AG04450 (cell line): ENCODE measurements at places on chromosomes 7 and 10. TPM values are rescaled to one million over a fixed set of nuclear protein-coding genes. Genes with fewer than 3 reads are reported as not detected.
A peak's percentile ranks its signal among the peaks of the same experiment; 100 is the strongest.

CFAP70 gene
- polyA plus RNA-seq = 0.16 and 0.24 TPM in 2 replicates

STEAP4 gene
- polyA plus RNA-seq = not detected in 2 replicates

GRCh38 chr10:10831085-10831484 is 186.6 kb upstream of the CELF2 start:
- peak; percentile 30 for DNase-seq

- DNase-seq = no peak
These were observed 608.0 kb downstream of the DNAJB6 start for GRCh38 chr7:157944734-157945291.

- DNase-seq = no peak
These were observed 3.1 kb upstream of the MACC1 start for GRCh38 chr7:20220293-20220761.

DNA sequence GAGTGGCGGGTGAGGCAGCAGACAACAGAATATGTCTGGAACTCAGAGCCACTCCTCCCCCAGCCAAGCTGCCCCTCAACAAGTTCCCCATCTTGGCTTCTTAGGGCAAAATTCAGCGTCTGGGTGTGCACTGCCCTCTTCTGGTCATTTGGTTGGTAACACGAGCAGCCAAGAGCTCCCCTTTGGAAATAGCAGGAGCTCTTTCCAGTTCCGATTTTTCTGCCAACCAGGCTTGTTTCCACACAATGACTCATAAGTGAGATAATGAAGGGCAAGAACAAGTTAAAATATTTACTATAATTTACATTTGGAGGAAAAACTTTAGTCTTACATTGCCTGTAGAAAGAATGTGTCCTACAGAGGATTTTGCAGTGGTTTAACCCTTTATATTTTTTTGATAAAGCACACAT is 70.5 kb downstream of the ADCYAP1R1 start:
- DNase-seq = peak; percentile 81

GRCh38 chr7:95595746-95596197 is 544 bp downstream of the PDK4 start:
- DNase-seq = no peak

DNA sequence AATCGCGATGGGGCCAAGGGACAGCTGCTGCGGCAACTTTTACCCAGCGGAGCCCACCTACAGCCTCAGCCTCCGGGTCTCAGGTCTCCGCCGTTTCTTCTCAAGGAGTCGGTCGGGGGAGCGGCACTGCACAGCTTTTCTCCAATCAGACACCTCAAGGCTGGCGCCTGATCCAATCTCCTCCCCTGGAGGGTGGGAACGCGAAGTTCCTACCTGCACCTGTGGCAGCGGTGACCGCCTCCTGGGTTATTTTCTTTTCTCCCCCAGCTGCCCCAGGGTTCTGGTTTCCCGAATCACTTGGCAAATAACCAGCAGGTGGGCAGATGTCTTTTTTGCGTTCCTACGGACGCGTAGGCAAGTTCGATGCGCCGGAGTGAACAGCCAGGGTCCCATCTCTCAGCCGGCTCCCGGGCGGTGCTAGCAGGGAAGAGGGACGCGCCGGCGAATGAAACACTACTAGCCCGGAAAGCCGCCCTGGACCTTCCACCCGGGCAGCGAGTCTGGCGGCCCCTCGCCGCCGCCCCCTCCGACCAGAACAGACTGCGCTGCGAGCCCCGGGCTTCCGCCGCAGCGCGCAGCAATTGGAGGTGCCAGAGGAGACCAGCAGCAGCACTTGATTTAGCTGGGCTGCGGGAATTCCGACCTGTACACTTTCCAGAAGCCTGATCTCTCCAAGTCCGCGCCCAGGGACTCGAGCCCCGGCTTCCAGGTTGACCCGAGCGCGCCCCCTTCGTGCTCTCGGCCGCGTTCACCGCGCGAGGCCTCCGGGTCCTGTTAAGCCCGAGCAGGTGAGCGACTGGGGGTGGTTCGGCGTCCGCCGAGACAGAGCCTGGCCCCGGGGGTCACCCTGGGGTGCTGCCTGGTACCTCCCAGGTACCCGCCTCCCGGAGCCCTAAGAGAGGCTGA is at the start of gene PRR15:
Gene PRR15 (plus strand): TSS at position 246 of the 906 bp plus-strand sequence. CDS start 2,495 bp downstream, outside the sequence.
- no peak for DNase-seq

DNA sequence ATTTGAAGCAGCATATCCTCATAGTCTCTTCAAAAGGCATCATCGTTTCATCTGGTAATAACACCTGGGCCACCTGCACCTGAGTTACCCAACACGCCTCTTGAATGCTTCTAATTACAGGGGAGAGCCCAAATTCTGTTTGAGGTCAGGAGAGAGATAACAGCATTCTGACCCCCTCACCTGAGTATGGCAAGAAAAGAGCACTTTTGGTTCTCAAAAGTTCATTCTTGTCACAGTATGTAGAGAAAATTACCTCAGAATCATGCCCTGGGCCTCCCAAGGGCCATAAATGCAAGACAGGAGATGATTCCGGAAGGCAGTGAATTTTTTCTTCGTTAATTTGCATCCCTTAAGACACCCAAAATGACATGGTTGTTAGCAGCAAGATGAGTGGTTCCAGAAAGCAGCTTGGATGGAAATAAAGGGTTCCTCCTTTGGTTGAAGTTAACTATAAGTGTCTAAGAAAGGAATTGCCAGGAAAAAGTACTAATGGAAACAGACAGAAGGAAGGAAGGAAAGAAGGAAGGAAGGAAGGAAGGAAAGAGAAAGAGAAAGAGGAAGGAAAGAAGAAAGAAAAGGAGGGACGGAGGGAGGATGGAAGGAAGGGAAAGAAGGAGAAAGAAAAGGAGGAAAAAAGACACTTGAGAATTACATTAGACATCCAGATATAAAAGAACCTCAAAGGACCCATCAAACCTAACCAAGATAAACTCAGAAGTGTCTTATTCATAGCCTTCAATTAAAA is 228.4 kb upstream of the RHOBTB1 start:
- no peak for DNase-seq
